ENCODE measurements at places on chromosomes 3 and 15.

- no peak for ATAC-seq
Measured at GRCh38 chr3:106482451-106482850, 613.6 kb upstream of the CBLB start.

DNA sequence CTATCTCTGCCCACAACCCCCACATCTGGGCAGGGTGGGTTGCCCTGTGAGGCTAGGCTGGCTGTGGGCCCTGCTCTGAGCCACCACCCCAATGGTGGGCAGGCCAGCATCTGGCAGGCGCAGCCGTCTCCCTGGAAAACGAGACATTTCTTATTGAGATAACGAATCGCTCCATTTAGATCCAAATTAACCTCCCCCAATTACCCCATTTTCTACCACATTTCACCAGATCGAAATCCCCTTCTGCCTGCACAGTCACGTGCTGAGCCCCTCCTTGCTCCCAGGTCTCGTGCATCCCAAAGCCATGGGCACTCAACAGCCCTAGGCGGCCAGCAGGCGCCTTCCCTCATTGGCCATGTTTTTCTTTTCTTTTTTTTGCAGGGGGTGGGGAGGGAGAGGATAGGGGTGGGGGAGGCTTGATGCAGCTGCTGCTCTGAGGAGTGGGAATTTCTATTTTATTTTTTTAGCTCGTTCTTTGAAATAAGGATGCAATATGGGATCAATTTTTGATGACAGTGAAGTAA, 53.0 kb upstream of the TMEM115 start:
- ATAC-seq: no peak

GRCh38 chr15:38490242-38490922, 36.5 kb downstream of the FAM98B start:
- peak; percentile 51 for ATAC-seq

- ATAC-seq: no peak
Measured at GRCh38 chr15:98720577-98721565, 72.5 kb downstream of the IGF1R start.

DNA sequence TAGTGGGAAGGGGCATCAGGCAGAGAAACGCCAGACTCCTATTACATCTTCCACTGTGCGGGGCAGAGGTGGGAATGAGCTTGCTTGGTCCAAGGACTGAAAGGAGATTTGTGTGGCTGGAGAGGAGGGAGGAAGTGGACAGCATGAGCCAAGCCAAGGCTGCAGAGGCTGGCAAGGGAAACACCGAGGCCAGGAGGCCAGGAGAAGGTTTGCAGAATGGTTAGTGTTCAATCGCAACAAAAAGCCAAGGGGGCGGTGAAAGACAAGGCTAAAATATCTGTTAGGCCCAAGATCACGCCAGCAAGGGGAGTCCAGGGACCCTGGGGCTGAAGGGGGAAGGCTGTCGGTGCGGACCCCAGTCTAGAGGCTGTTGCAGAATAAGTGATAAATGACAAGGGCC, 75.8 kb downstream of the CPN2 start:
- ATAC-seq: no peak

DNA sequence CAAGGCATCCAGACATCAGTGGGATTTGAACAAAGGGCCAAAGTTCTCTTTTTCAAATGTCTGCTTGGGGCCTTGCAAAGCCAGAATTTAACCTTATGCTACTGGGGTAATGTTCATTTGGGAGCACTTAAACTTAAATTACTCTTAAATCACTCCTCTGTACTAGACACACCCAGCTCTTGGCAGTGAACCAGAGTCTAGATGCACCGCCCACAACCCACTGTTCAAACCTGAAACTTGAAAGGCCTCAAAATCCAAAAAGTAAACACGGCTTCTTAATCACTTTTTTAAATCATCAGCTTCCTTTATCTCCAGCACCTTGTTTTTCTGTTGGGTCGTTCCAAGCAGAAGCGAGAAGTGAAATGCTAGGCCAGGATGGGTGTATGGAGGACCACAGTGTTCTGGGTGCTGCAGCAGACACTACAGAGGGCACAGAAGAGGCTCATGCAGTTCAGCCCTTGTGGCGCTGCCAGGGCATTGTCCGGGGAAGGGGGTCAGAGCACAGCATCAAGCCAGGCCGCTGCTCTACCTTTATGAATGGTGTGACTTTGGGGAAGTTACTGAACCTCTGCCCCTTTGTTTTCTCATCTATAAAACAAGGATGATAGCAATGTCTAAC, 28.8 kb downstream of the MECOM start:
- ATAC-seq: no peak

GRCh38 chr15:89662893-89663626, 7.8 kb upstream of the KIF7 start:
- no peak for ATAC-seq

- peak; percentile 76 for ATAC-seq
Measured at GRCh38 chr3:176848431-176849214, 348.7 kb downstream of the TBL1XR1 start.

DNA sequence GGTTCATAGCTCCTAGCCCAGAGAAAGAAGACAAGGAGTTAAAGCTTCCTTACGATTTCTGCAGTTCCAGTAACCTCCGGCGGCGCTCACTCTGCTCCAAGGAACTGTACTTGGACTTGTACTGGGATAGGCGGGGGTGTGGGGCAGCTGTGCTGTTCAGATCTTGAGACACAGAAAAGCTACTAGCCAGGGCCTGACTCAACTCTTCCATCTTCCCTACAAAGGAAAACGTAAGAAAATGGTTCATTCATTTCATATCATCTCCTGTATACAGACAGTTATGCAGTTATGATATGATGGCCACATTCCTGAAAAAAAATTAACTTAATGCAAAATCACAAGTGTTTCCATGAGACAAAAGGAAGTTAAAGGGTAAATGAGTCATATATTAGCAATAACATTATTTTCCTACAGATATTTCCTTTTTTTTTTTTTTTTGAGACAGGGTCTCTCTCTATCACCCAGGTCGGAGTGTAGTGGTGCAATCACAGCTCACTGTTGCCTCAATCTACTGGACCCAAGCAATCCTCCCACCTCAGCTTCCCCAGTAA, 4.6 kb downstream of the SNUPN start:
- no peak for ATAC-seq

- ATAC-seq: no peak
Measured at GRCh38 chr3:105365391-105366325, 1.1 kb upstream of the ALCAM start.

Measured in activated T-helper 17 cell treated with anti-CD3 and anti-CD28 coated beads, Interleukin-2, amount 50 U/mL, for 72 hours (primary cell).